ENCODE measurements at places on chromosomes 7 and 10.

DNA sequence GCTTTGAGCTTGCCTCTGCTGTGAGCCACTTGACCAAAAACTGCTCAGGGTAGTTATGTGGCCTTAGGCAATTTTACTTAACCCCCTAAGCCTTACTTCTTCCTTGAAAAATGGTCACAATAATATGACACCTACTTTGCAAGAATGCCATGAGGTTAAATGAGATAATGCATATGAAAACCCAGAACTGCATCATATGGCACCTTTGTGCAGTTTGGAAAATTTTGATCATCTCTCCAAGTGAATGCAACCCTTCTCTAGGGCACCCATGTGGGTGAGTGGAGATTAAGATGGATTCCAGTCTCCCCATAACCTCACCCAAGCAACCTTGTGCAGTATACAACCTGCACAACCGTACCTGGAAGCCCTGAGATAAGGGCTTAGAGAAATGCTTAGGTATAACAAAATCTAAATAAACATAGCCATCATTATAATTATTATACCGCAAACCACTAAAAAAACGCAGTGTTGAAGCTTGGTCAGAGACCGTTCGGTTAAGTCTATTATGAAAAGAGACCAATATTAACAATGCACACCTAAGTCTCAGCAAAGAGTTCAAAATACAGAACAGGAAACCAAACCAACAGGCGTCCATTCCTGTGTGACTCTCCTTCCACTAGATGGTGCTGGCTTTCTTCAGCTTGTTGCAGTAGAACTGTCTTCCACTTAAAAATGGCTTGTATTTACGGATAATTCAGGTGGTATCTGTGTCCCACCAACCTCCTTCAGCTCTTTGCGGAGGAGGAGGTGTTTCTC lies 21.0 kb upstream of the ASB15 start:
- DNase-seq, result no peak

- DNase-seq, result peak; percentile 74
These were observed 79.9 kb upstream of the RHEB start for GRCh38 chr7:151599401-151600227.

GRCh38 chr7:33707427-33707826 lies 197.9 kb upstream of the BMPER start:
- DNase-seq, result no peak

DNA sequence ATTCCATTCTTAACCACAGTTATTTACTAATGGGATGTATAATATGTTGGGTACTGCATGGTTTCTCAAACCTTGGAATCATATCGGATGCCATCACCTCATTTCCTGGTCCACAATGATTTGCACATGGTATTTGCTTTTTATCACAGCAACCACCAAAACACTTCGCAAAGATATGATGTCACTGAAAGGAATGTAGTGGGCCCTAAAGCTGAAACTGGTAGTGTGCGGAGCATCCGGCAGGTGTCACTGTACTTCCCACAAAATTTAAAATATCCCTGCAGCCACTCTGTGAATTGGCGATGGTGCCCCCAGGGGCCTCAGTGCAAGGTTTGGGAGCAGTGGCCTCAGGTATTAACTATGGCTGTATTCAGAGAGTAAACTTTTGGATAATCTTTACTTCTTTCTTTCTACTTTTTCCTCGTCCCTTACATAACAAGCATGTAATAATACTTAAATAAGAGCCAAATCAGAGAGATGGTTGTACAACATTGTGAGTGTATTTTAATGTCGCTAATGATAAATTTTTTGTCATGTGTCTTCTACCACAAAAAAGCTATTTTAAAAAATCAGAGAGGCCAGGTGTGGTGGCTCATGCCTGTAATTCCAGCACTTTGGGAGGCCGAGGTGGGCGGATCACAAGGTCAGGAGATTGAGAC lies 66.2 kb downstream of the FAM241B start:
- DNase-seq, result peak; percentile 82

DNA sequence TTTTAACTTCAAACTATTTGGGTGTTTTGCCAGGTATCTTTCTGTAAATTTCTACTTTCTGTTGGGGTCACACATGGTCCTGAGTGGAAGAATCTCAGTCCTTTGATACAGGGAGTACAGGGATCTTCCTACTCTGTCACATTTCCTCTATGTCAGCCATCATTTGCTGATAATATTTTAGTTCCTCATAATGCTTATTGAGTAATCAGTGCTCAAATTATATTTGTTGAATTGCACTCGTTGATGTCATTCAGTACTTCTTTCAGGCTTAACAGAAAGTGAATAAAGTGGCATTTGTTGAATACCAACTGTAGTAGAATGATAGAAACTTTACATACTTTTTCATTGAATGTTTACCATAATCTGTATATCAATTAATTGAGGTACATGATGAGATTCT lies 31.9 kb downstream of the WDR11 start:
- DNase-seq, result no peak

DNA sequence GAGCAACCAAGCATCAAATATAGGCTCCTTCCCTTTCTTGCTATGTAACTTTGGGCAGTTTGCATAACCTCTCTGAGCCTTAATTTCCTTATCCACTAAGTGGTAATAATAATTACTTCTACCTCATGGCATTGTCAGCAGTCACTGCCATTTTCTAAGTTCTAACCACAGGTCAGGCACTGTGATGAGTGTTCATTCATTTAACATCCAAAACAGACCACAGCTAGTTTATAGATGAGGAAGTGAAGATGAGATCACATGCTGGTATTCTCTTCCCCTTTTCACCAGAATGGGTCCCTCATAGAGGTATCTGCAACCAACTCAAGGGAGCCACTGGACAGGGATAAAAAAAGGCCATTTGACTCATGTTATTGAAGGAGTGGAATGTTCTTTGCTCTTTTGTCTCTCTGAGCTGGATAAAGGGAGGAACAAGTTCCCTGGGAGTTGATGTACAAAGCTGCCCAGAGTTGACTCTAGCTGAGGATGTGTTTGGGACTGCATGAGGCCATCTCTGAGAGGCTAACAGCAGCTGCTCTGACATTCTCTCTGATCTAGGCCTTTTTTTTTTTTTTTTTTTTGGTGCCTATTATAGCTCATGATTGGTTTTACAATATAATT lies 65.0 kb downstream of the DNAJC12 start:
- DNase-seq, result no peak

DNA sequence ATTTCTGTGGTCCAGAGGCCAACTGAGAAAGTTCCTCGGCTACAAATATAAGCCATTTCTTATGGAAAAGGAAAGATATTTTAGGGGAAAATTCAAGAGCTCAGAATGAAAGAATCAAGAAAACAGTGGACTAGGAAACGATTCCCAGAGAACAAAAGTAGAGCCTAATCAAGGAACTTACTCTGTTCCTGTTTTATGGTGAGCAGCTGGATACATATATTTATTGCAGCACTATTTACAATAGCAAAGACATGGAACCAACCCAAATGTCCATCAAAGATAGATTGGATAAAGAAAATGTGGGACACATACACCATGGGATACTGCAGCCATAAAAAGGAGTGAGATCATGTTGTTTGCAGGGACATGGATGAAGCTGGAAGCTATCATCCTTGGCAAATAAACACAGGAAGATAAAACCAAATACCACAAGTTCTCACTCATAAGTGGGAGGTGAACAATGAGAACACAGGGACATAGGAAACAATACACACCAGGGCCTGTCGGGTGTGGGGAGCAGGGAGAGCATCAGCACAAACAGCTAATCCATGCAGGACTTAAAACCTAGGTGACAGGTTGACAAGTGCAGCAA lies 298.7 kb downstream of the THSD7A start:
- DNase-seq, result no peak

DNA sequence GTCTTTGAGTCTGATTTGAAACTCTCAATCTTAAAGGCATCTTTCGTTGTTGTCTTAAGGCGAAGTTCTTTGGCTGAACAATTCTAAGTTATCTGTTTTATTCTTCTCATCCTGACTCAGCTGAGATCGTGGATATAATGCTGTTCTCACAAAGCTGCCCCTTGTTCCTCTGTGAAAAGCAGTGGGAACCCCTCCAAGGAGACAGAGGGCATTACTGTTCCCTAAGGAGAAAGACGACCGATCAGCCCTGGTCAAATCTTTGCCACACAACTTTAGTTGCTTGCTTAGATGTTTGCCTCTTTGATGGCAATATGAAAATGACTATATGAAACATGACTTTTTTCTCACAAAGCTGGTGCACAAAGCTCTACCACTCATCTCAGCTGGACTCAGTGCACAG lies 1016.7 kb downstream of the REEP3 start:
- no peak for DNase-seq

DNA sequence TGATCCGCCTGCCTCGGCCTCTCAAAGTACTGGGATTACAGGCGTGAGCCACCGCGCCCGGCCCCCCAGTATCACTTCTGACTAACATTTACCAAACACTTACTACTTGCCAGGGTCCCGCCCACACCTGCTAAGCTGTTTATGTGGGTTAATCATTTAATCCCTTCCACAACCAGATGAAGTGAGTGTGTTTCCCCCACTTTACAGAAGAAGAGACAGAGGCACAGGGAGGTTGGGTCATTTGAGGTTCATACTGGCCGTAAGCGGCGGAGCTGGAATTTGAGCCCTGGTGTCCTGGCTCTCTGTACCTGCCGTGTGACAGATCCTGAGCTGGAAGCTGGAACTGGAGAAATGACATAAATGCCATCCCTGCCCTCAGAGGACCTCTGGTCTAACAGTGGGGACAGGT lies 15.1 kb upstream of the VPS37D start:
- DNase-seq, result no peak

- DNase-seq, result no peak
These were observed 142.7 kb upstream of the FZD8 start for GRCh38 chr10:35784751-35785150.

Data from H54 (cell line).